M059J (cell line): ENCODE measurements at places on chromosomes 2 and 18. TPM values are rescaled to one million over a fixed set of nuclear protein-coding genes. Genes with fewer than 3 reads are reported as not detected.

Gene KLHL14
- not detected in 2 replicates for total RNA-seq

Gene CCDC102B
- 2.7 and 5.2 TPM in 2 replicates for total RNA-seq

Gene FECH
- total RNA-seq, result 37.8 and 51.3 TPM in 2 replicates

Gene ZSCAN30
- total RNA-seq, result 13.2 and 18.9 TPM in 2 replicates

Gene ACTG2
- total RNA-seq, result 0.89 and 2.5 TPM in 2 replicates
